ENCODE measurements at places on chromosomes 4 and X.

GRCh38 chrX:153370293-153371055 is 30.7 kb downstream of the PNMA6E start:
- no peak for DNase-seq

DNA sequence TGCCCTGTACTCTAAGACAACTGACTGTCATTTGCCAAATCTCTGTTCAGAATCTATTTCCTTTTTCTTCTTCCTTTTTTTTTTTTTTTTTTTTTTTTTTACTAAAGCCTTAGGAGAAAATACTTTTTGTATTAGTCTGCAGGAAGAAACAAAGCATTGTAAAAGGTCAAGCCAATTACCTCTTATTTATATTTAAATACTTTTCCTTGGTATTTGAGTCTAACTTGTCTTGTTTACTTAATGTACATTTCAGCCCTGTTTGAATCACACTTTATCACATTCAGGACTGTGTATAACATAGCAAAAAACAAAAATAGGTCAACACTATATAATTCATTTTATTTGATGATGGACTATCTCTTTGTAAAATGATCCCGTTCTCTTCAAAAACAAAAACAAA is 262.2 kb downstream of the RPA4 start:
- DNase-seq, result no peak

DNA sequence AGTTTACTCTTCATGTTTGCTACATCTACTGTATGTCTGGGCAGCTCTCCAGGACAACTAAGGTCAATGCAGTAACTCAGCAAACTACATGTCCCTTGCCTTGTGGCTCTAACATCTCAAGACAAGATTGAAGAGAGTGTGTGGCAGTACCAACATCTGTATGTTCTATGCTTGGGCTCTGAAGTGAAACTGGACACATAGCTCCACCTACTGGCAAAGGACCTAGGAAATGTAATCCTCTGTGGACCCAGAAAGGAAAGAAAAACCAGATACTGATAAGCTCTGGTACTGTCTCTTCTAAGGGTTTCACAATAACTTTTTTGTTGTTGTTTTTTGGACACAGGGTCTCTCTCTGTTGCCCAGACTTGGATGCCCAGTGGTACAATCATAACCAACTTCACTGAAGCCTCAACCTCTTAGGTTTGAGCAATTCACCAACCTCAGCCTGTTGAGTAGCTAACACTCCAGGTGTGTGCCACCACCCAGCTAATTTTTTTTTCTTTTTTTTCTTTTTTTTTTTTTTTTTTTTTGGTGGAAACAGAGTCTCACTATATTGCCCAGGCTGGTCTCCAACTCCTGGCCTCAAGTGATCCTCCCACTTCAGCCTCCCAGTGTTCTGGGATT is 64.1 kb downstream of the QDPR start:
- DNase-seq, result peak; percentile 60

DNA sequence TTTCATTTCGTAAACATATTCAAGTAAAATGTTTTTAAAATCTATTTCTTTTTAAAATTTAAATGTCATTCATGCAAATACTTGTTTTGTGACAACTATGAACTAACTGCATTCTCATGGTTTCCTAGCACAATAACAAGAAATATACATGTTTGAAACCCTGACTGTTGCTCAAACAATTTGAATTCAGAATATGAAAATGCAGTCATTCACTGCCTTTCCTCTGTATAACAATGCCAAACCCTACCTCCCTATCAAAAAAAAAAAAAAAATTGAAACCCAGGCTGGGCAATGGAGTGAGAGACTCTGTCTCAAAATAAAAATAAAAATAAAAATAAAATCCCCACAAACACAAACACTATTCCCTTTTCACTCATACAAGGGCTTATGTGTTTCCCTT is 42.1 kb downstream of the MAB21L2 start:
- DNase-seq, result no peak

- no peak for DNase-seq
Measured at GRCh38 chr4:3059943-3060342, 14.4 kb downstream of the HTT-AS start.

- no peak for DNase-seq
Measured at GRCh38 chrX:70253377-70254062, 6.5 kb downstream of the P2RY4 start.

- no peak for DNase-seq
Measured at GRCh38 chrX:132118358-132118757, 9.5 kb downstream of the FRMD7 start.

GRCh38 chrX:118588715-118589114 is 93.1 kb downstream of the DOCK11 start:
- DNase-seq, result no peak

GRCh38 chrX:96982161-96982560 is 98.5 kb downstream of the RPA4 start:
- no peak for DNase-seq

GRCh38 chrX:70452143-70452733 is 7.6 kb downstream of the DLG3 start:
- peak; percentile 67 for DNase-seq

- DNase-seq, result peak; percentile 66
Measured at GRCh38 chr4:98482847-98483806, 175.3 kb downstream of the TSPAN5 start.
